ENCODE measurements at places on chromosomes 2 and 18. TPM values are rescaled to one million over a fixed set of nuclear protein-coding genes. Genes with fewer than 3 reads are reported as not detected.
A peak's percentile ranks its signal among the peaks of the same experiment; 100 is the strongest.

The MARCHF7 gene
- total RNA-seq: 102 TPM

- no peak overlapping the region for H3K4me3 ChIP-seq
- H3K27ac ChIP-seq: no peak overlapping the region
- peaks cover under 1% of the 10 kb centered on the region for H3K4me1 ChIP-seq
- DNase-seq: no peak
- H3K27me3 ChIP-seq: no peaks in the 10 kb centered on the region
- H3K36me3 ChIP-seq: no peaks in the 10 kb centered on the region
Measured at GRCh38 chr2:60361498-60361897, 192.0 kb downstream of the BCL11A start.

GRCh38 chr2:113164930-113165585 lies 8.7 kb upstream of the PSD4 start:
- H3K36me3 ChIP-seq: no peaks in the 10 kb centered on the region
- DNase-seq: no peak
- no peaks in the 10 kb centered on the region for H3K27me3 ChIP-seq
- H3K4me3 ChIP-seq: no peak overlapping the region

The CKAP2L gene
- total RNA-seq: 9.1 TPM

DNA sequence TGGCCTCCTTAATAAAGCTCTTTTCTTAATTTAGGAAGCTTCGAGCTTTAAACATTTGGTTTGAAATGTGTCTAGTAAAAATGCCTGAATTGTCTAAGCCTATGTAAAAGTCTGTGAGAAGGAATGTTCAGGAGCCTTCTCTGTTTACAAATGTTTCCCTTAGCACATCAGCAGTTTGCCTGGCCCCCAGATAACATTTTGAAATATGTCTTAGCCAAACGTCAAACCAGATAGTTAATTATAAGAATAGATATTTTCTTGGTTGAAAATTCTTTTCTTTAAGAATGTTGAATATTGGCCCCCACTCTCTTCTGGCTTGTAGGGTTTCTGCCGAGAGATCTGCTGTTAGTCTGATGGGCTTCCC lies 498.6 kb downstream of the CCDC85A start:
- no peaks in the 10 kb centered on the region for H3K4me1 ChIP-seq
- H3K36me3 ChIP-seq: no peaks in the 10 kb centered on the region
- H3K27me3 ChIP-seq: no peaks in the 10 kb centered on the region
- no peak overlapping the region for H3K4me3 ChIP-seq

The CNDP1 gene
- total RNA-seq: 0.97 TPM

GRCh38 chr2:68764806-68765311 lies 30.2 kb downstream of the ARHGAP25 start:
- H3K36me3 ChIP-seq: no peaks in the 10 kb centered on the region
- H3K4me1 ChIP-seq: peaks cover 38% of the 10 kb centered on the region
- H3K4me3 ChIP-seq: no peak overlapping the region
- no peak overlapping the region for H3K27ac ChIP-seq
- no peaks in the 10 kb centered on the region for H3K27me3 ChIP-seq

DNA sequence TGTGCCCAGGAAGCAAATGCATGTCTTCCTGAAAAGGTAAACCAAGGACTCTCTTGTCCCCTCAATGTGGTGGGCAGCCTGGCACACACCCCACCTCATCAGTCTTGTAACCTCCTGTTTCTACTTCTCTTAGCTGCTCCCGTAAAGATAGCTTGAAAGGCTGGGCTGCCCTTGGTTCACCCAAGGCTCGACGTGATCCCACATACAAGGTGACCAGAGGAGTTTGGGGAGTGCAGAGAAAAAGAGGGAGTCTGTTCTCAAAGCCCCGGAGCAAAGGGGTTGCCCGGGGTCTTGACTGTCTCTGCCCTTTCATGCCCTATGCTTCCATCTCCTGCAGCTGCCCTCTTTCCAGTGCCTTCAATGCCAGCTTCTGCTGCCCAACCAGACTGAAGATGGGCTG lies 18.3 kb upstream of the FOSL2 start:
- H3K27ac ChIP-seq: no peak overlapping the region
- no peaks in the 10 kb centered on the region for H3K27me3 ChIP-seq
- H3K36me3 ChIP-seq: no peaks in the 10 kb centered on the region
- H3K4me3 ChIP-seq: no peak overlapping the region
- DNase-seq: no peak

The CPS1 gene
- total RNA-seq: 6.8 TPM

GRCh38 chr2:207955456-207955855 lies 69.9 kb downstream of the PLEKHM3 start:
- H3K27ac ChIP-seq: no peak overlapping the region
- H3K4me3 ChIP-seq: no peak overlapping the region
- no peaks in the 10 kb centered on the region for H3K36me3 ChIP-seq
- no peaks in the 10 kb centered on the region for H3K27me3 ChIP-seq

- no peaks in the 10 kb centered on the region for H3K27me3 ChIP-seq
- no peaks in the 10 kb centered on the region for H3K4me1 ChIP-seq
- no peaks in the 10 kb centered on the region for H3K36me3 ChIP-seq
- DNase-seq: no peak
Measured at GRCh38 chr2:15975676-15976075, 35.3 kb downstream of the MYCN start.

The DSG1 gene
- 1,832 TPM for total RNA-seq

The BUB1 gene
- total RNA-seq: 2.7 TPM

- H3K36me3 ChIP-seq: no peaks in the 10 kb centered on the region
- no peak for DNase-seq
- H3K27ac ChIP-seq: no peak overlapping the region
- H3K27me3 ChIP-seq: no peaks in the 10 kb centered on the region
Measured at GRCh38 chr18:45133276-45133675, 452.6 kb downstream of the SETBP1 start.

The ARHGAP15 gene
- 2.9 TPM for total RNA-seq

The GALNT5 gene
- total RNA-seq: 0.40 TPM

The ANKRD30BL gene
- total RNA-seq: not detected

GRCh38 chr18:41121116-41121826 lies 833.8 kb upstream of the PIK3C3 start:
- no peaks in the 10 kb centered on the region for H3K27me3 ChIP-seq

- peaks cover 15% of the 10 kb centered on the region for H3K4me1 ChIP-seq
- DNase-seq: no peak
- H3K4me3 ChIP-seq: no peak overlapping the region
- H3K36me3 ChIP-seq: no peaks in the 10 kb centered on the region
- H3K27me3 ChIP-seq: no peaks in the 10 kb centered on the region
Measured at GRCh38 chr2:134324947-134325346, 71.1 kb downstream of the MGAT5 start.

The POTEI gene
- total RNA-seq: not detected

The PROKR1 gene
- not detected for total RNA-seq

GRCh38 chr2:200901459-200902072 lies 12.4 kb downstream of the NIF3L1 start:
- peak; percentile 83 for DNase-seq
- H3K4me3 ChIP-seq: no peak overlapping the region
- H3K4me1 ChIP-seq: no peaks in the 10 kb centered on the region
- no peak overlapping the region for H3K27ac ChIP-seq

The SERPINB13 gene
- 10.9 TPM for total RNA-seq

DNA sequence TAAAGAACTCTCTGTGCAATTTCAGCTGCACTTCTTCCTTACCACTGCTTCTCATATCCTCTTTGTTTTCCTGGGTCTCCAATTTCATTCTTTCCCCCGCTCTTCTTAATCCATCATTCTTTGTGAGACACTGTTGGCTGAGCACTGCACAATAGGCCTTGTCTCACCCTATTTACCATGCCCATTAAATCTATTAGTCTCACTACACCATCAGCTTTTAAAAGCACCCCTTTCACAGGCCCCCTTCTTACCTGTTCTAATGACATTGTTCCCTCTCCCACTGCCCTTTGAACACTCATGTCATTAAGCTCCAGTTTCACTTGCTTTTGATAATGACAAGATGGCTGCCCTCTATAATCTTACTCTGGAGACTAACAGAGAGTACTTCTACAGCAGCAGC lies 404.1 kb upstream of the ACVR2A start:
- H3K36me3 ChIP-seq: no peaks in the 10 kb centered on the region
- H3K27me3 ChIP-seq: no peaks in the 10 kb centered on the region
- H3K4me3 ChIP-seq: no peak overlapping the region
- no peaks in the 10 kb centered on the region for H3K4me1 ChIP-seq
- H3K27ac ChIP-seq: no peak overlapping the region

DNA sequence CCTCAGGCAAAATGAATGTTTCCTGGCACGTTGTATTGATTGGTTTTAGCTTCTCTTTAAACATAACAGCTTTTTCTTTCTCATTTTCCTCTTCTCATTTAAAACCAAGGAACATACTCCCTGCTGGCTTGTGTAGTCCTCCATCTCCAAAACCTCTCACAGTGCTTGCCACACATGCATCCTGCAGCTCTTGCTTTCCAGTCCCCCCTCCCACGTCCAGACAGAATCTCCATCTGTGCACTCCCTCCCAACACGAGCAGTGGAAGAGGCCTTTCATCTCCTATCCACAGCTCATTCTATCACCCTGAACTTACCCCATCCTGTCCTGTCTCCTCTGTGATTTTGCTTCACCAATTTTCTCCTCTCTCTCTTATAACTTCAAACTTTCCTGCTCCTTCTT lies 99.6 kb upstream of the THSD7B start:
- H3K4me1 ChIP-seq: no peaks in the 10 kb centered on the region
- no peak overlapping the region for H3K27ac ChIP-seq
- H3K4me3 ChIP-seq: no peak overlapping the region
- no peaks in the 10 kb centered on the region for H3K27me3 ChIP-seq

The CRACDL gene
- total RNA-seq: 11.6 TPM

The GKN2 gene
- total RNA-seq: not detected

GRCh38 chr2:74806920-74807319 lies 27.0 kb upstream of the HK2 start:
- H3K27me3 ChIP-seq: no peaks in the 10 kb centered on the region
- no peak overlapping the region for H3K4me3 ChIP-seq
- DNase-seq: no peak
- H3K4me1 ChIP-seq: no peaks in the 10 kb centered on the region
- no peak overlapping the region for H3K27ac ChIP-seq

GRCh38 chr2:171169839-171170238 lies 9.1 kb upstream of the TLK1 start:
- no peak overlapping the region for H3K4me3 ChIP-seq
- DNase-seq: no peak
- H3K27ac ChIP-seq: no peak overlapping the region
- H3K4me1 ChIP-seq: no peaks in the 10 kb centered on the region
- H3K27me3 ChIP-seq: no peaks in the 10 kb centered on the region

The SOWAHC gene
- 56.4 TPM for total RNA-seq

GRCh38 chr2:240037358-240037757 lies 7.1 kb upstream of the OR6B2 start:
- H3K36me3 ChIP-seq: no peaks in the 10 kb centered on the region
- no peak for DNase-seq
- no peak overlapping the region for H3K4me3 ChIP-seq

DNA sequence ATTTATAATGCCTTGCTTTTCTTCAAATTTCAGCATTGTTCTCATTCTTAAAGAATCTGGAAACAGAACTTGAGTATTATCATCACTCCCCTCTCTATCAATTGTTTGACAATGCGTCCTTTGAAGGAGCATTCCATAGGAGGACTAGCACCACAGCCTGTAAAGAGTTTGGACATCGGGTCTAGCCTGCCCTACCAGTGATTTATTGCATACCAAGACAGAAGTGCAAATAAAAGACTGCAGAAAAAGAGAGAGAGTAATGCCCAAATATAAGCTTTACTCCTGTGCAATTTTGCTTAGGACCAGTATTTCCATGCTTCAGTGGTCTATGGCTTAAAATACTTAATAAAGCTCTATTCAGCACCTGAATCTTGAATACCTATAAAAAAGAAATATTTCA lies 55.4 kb upstream of the MAP2 start:
- DNase-seq: no peak
- no peak overlapping the region for H3K27ac ChIP-seq

DNA sequence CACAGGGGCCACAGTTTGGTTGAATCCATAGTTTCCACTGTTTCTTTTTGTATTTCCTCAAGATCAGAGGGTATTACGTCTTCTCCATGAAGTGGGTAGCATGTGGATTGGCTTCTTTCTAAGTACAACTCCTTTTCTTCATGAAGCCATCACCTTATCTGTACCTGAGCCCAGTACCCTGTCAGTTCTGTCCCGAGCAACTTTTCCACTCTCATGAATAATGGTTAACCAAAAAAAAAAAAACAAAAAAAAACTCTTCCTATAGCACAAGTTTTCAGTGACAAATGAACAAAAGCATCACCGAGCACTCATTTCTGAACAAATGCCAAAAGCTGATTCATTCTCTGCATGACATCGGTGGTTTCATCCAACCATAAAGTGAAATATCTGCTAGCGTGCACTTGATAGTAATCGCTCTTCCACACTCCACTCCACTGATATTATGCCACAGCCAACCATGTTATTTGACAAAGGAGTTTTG lies 53.0 kb upstream of the CCDC150 start:
- no peak for DNase-seq
- peaks cover 3% of the 10 kb centered on the region for H3K4me1 ChIP-seq
- H3K4me3 ChIP-seq: no peak overlapping the region
- peaks cover 6% of the 10 kb centered on the region for H3K27me3 ChIP-seq
- no peak overlapping the region for H3K27ac ChIP-seq
- no peaks in the 10 kb centered on the region for H3K36me3 ChIP-seq

GRCh38 chr2:74917702-74918619 lies 40.5 kb upstream of the POLE4 start:
- H3K36me3 ChIP-seq: no peaks in the 10 kb centered on the region
- peaks cover 7% of the 10 kb centered on the region for H3K27me3 ChIP-seq
- peaks cover 4% of the 10 kb centered on the region for H3K4me1 ChIP-seq
- DNase-seq: no peak

DNA sequence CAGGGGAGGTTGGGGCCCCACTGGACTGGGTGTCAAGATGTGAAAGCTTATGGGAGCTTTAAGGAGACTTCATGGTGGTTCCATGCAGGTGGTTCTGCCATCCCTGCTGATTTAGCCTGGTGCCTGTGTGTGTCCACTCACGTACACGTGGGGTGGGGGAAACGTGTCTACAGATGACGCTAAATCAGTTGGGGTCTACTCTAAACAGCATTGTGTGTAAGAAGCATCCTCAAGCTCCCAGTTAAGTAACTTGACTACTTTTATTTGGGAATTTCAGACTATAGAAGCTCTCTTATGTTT lies 47.1 kb downstream of the BCL2L11 start:
- peaks cover 16% of the 10 kb centered on the region for H3K4me1 ChIP-seq
- no peak for DNase-seq
- H3K4me3 ChIP-seq: no peak overlapping the region

The HNMT gene
- 16.7 TPM for total RNA-seq

The EGR4 gene
- not detected for total RNA-seq

- H3K27me3 ChIP-seq: no peaks in the 10 kb centered on the region
- H3K27ac ChIP-seq: no peak overlapping the region
- no peaks in the 10 kb centered on the region for H3K4me1 ChIP-seq
- H3K4me3 ChIP-seq: no peak overlapping the region
- DNase-seq: no peak
Measured at GRCh38 chr2:127183771-127184170, 36.3 kb downstream of the CYP27C1 start.

The TTN gene
- 0.64 TPM for total RNA-seq

GRCh38 chr2:62334440-62335058 lies 138.6 kb downstream of the B3GNT2 start:
- H3K27ac ChIP-seq: no peak overlapping the region
- H3K4me1 ChIP-seq: no peaks in the 10 kb centered on the region
- DNase-seq: no peak
- H3K36me3 ChIP-seq: no peaks in the 10 kb centered on the region

The PPP3R1 gene
- 40.0 TPM for total RNA-seq

The DSG2 gene
- 35.4 TPM for total RNA-seq

Measured in suprapubic skin (tissue), 4 donors.